ENCODE measurements at places on chromosomes 3 and 15.

GRCh38 chr3:140704733-140705132 lies 26.9 kb downstream of the TRIM42 start:
- no peak for DNase-seq

DNA sequence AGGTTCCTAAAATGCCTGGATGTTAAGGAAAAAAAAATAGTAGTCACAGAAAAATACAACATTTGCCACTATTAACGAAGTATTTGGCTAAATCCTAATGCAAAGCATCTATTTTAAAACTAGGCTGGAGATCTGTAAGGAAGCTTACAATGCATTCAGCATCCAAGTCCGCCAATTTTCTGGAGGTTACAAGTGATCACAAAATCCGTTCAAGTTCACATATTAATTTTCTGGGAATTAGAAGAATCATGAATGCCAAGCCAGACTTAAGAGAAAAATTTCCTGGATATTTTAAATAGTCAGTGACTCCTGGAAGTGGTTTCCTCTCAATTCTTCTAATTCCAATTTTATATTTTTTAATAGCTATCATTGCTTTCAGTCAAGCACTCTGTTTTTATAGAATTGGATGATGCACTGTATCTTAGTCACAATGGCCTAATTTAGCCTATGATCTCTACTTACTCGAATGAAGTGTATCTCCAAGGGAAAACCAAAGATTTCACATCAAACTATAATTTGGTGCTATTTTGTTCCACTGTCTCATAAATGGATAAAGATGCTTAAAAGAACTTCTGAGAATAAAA lies 60.4 kb downstream of the P3H2 start:
- DNase-seq: no peak

- DNase-seq: no peak
These were observed 2.6 kb downstream of the CHCHD6 start for GRCh38 chr3:126706631-126707030.

GRCh38 chr3:52091586-52092270 lies 35.4 kb upstream of the DUSP7 start:
- DNase-seq: no peak

DNA sequence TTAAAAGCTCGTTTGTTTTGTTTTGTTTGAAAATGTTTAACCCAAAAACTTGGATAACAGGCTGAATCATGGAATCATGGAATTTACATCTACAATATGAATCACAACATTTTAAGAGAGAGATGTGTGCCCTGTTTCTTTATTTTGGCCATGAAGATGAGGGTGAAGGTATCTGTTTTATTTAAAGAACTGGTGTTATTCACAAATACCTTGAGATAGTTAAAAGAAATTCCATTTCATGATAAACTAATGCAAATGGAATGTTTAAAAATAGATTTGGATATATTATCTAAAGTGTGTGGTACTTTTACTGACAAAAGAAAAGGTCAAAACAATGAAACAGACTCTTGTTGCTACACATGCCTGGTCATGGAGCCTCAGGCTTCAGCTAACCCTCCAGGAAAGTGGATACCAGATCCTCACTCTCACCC lies 486.0 kb upstream of the CFAP20DC start:
- DNase-seq: peak; percentile 48

DNA sequence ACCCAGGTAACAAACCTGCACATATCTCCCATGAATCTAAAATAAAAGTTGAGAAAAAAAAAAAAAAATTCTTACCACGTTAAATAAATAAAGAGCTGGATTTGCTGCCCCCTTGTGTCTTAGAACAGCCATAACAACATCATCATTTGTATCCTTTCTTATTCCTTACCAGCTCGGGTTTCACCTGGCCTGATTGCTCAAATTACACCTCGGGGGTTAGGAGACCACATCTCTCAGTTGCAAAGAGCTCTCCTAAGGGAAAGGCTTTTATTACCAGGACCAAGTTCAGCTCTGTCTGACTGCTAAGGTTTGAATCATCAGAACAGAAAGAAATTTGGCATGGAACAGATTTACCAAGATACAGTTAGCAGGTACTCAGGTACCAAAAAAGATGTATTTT lies 25.8 kb upstream of the RPL39L start:
- DNase-seq: peak; percentile 61

GRCh38 chr3:52983336-52983807 lies 62.5 kb downstream of the SFMBT1 start:
- DNase-seq: no peak

DNA sequence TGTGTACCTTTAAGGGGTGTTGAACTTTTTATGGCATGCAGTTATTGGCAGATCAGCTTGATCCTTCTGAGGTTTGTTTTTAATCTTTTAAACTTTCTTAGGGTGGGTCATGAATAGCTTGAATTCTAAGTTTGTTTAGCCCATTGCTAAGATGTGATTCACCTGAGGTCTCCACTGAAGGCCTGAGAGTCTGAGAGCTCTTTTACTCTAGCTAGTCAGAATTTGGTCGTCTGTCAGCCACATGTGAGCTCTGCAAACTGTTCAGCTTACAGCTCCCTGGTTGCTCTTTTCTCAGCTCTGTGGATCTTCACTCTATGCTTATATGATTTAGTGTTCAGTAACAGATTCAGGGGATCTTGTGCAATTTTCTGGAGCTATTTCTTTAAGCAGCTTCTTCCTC lies 161.3 kb downstream of the ABHD5 start:
- DNase-seq: no peak

GRCh38 chr3:98565843-98566242 lies 27.6 kb downstream of the CPOX start:
- no peak for DNase-seq

- DNase-seq: peak; percentile 40
These were observed 32.9 kb downstream of the GJD2 start for GRCh38 chr15:34721802-34722438.

DNA sequence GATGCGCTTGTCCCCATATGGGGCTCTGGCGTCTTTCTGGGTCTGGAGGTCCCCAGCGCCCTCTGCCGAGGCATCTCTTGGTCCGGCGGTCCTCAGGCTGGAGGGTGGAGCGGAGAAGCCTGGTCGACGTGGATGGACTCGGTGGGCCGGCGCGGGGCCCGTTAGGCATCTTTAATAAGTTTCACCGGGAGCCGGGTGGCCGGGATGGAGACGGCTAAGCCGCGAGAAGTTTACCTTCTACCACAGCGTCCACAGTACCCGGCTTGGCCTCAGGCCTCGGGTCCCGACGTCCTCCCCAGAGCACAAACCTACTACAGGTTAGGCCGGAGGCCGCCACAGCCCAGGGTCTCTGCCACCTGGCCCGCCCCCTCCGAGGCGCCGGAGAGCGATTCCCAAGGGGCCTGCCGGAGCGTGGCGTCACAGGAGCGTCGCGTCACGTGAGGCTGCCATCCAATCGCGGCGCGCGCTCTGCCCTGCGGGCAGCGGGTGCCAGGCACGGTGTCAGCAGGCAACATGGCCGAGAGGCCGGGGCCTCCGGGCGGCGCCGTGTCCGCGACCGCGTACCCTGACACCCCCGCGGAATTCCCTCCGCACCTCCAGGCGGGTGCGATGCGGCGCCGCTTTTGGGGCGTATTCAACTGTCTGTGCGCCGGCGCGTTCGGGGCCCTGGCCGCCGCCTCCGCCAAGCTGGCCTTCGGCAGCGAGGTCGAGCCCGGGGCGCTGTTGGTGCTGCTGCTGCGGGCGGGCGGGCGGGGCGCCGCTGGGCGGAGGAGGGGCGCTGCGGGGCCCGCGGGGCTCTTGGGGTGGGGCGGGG lies at the start of gene TMEM42:
TMEM42 (plus strand) TSS at position 501 of the 814 bp plus-strand sequence; CDS start at position 514, 13 bp downstream.
- peak; percentile 71 for DNase-seq

GRCh38 chr15:75455424-75455981 lies 4.0 kb upstream of the SIN3A start:
- peak; percentile 63 for DNase-seq

DNA sequence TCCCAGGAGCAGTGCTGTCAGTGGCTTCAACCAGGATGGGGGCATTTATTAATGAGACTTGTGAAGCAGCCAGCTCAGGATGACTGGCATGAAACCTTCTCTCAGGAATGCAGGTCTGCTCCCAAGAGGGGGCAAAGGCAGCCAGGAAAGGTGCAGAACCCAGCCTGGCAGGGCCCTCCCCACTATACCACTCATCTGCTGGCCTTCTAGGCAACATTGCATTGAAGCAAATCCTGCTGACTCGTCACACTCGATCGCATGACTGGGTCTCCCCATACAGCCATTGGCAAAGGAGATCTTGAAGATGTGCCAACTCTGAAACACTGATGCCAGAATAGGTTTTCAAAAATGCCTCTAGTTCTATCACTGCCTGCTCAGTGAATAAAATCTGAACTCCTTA lies 65.7 kb upstream of the CMTM7 start:
- peak; percentile 43 for DNase-seq

GRCh38 chr15:60004009-60004845 lies at the start of gene FOXB1:
Gene FOXB1, plus strand, starts transcription at chr15:60004311. Its CDS starts 653 bp downstream, at chr15:60004964.
- DNase-seq: no peak

DNA sequence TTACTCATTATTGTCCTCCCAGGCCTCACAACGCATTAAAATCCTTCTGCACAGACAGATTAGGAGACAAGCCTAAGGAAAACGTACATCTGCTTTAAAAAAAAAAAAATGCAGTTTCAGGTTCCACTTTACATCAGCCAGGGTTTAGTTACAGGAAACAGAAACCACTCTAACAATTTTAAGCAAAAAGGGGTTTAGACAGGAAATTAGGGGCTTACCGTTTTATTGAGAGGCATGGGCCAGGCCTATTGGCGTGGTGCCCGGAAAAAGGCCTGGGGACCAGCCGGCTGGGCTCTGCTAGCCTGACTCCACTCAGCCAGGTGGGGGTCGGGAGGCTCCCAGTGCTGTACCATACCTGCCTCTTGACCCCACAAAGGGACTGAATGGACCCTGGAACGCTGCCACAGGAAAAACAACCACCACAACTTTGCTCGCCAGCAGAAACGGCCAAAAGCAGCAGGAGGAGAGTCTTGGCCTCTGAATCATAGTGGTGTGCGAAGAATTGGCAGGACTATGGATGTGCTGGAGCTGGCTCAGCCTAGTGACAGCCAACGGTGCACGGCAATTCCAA lies 124.3 kb downstream of the CHSY1 start:
- DNase-seq: peak; percentile 69

DNA sequence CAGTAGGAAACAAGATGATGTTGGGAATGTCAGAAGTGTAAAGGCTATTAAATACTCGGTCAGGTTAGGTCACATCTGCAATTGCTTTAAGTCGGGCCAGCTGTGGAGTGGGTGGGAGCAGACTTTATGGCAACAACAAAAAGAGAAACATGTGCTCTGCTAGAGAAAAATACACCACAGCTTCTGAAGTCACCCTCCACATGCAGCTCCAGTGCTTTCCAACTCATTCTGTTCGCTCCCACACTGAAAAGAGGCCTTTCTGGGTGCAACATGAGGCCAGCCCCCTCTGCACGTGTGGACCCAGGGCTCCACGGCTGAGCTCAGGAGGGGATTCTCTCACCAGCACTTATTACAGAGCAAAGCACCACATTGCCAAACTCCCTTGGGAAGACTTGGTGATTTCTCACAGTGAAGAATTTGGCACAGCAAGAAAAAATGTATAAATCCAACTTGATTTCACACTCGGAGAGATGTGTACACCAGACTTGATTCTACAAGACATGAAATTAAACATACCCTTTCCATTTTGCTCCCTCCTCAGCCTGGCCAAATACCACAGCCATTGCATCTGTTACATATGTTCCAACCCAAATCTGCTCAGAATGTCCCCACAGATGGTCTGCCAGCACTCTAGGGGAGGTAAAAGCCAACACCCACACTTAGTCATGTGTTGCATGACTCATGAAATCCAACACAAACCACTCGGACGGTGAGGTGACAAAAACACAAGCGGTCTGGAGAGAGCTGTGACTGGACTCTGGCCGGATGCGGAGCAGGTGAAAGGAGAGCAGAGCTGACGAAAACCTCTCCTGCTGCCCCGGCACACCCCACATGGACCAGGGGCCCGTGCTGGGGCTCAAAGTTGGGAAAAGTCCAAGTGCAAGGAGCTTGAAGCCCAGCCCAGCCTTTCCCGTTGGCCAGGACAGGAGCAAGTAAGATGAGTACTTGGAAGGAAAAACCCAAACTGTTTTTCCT lies 74.6 kb downstream of the ITGB5 start:
- peak; percentile 76 for DNase-seq

DNA sequence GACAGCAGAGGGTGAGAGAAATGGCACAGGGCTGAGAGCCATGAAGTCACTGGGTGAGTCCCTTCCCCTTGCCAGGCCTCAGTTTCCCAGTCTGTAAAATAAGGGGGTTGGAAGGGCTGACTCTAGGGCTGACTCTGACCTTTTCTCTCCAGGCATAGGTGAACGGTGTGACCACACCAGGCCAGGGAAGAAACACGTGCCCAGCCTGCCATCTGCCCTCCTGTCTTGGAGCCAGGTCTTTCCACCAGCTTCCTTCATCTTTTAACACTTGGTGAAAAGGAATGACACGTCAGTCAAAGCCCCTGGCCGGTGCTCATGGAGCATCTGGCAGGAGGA lies 74.4 kb downstream of the CPN2 start:
- no peak for DNase-seq

DNA sequence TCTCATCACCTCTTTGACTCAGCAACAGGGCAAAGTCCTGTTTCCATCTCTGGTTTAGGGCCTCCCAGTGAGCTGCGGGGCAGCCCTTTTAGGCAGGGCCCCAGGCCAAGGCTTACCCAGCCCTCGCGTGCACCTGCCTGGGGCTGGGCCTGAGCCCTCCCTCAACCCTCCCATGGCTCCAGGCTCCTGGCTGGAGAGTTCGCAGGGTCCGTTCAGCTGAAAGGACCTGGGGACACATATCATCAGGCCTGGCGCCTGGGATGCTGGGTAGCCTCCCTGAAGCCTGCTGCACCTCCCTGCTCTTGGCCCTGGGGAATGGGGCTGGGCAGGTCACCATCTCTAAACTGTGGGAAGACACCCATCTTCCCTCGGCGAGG lies 29.7 kb downstream of the HDAC11 start:
- DNase-seq: no peak

DNA sequence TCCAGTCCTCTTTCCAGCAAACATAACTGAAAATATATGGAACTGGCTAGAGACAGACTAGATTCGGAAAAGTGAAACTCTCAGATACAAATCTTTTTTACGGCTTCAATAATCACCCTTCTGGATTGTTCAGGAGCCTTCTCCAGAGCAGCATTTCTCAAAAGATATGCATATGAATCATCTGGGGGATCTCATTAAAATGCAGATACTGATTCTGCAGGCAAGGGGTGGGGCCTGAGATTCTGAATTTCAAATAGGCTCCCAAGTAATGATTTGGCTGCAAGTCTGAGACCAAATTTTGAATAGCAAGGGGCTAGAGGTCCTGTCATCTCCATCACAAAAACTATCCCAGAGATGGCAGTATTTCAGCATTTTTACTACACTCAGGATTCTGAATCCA lies 165.4 kb downstream of the CTNNB1 start:
- peak; percentile 13 for DNase-seq

- no peak for DNase-seq
These were observed 3.0 kb upstream of the MAP1A start for GRCh38 chr15:43514241-43515057.

DNA sequence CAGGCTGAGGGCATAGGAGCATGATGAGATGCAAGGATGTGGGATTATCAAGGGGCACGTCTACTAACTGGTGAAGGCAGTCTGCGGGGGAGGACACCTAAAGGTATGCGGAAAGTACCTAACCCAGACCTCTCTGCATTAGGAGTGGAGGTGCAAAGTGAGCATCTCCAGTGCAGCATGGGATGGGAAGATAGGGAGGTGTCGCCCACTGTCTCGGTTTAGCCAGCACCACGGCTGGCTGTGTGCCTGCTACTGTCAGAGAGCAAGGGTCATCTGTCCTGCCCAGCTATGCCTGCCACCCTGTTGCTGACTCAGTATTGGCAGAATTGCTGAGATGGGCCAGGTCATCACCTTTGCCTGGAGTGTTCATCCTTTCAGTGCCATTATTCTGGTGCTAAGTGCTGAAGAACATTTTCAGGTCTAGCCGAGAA lies 40.1 kb downstream of the OXNAD1 start:
- DNase-seq: no peak

GRCh38 chr3:111851511-111851954 lies 7.5 kb upstream of the PHLDB2 start:
- DNase-seq: peak; percentile 61
